ENCODE measurements at places on chromosomes 3 and 15.

DNA sequence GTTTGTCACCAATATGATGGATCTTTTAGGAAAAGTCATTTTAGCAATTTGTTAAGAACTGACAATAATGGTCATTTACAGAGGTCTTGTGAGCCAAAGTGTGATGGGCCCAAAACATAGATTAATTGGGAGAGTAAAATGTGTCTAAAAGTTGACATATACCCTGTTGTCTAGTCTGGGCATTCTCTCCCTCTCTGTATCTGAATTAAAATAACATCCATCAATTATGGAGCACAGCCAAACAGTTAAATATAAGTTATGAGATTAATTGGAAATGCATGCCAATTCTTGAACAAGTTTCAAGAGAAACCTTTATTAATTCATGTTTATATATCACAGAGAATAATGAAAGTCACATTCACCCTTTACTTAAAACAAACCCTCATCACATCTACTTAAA, 13.6 kb upstream of the NANOGP8 start:
- no peak for DNase-seq

GRCh38 chr3:87436781-87437543, 160.6 kb upstream of the POU1F1 start:
- DNase-seq = no peak

DNA sequence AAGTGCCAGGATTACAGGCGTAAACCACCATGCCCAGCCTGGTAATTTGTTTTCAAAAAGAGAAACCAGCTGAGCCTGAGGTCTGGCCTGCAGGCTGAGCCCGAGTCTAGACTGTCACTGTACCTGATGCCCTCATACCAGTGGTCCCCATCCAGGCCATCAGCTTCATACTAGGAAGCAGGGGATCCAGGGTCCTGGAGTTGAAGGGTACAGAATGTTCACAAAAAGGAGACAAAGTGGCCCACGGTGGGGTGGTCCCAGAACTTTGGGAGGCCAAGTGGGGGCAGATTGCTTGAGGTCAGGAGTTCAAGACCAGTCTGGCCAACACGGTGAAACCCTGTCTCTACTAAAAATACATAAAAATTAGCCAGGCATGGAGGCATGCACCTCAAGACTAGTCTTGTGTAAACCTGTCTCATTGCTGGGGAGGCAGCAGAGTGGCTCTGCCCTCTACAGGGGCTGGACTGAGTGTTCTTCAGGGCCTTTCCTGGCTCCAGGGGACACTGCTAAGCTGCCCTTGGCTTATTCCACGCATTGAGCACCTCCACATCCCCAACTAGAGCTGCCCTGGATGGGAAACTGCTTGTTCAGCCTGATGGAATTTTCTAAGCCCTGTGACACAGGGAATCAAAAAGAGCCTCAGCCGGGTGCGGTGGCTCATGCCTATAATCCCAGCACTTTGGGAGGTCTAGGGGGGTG, 7.9 kb upstream of the HHATL start:
- no peak for DNase-seq

- no peak for DNase-seq
Measured at GRCh38 chr15:73624530-73624929, 8.7 kb downstream of the NPTN start.

- no peak for DNase-seq
Measured at GRCh38 chr3:133540896-133541674, 32.4 kb upstream of the CDV3 start.

DNA sequence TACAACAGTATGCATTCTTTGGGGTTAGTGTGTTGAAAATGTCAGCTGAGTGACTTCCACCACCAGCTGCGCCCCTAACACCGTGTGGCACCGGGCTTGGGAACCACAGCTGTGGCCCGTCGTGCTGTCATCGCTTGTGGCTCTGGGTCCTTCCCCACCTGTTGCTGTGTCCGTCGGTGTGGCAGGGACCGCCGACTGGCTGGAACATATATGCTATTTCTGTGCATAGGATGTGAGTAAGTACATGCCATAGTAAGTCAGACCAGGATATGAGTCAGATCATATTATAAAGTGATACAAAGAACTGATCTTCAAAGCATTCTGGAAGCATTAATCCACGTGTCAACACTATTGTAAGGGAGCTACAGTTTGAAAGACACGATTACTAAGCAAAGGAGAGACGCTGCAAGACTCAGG, 31.9 kb downstream of the EHD4 start:
- peak; percentile 67 for DNase-seq

- no peak for DNase-seq
Measured at GRCh38 chr15:100966997-100967396, 47.8 kb downstream of the LRRK1 start.

DNA sequence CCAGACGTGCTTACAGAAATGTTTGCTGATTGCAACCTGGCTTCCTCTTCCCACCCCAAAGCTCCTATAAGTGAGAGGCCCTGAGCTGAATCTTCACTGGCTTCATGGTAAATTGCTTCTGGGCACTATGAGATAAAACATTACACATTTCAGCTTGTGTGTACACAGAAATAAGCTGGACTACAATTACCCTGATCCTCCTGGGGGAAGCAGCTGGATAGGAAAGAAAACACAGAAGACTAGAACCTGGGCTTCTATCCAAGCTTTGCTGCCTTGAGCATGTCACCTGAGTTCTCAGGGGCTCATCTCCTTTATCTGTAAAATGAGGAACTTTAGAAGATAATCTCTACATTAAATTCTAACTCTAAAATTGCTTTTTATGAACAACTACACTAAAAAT, 40.3 kb downstream of the THBS1 start:
- no peak for DNase-seq

- DNase-seq = no peak
Measured at GRCh38 chr3:110568246-110568645, 503.4 kb upstream of the NECTIN3 start.

GRCh38 chr15:91946581-91947292, 93.2 kb downstream of the SLCO3A1 start:
- DNase-seq = no peak

- no peak for DNase-seq
Measured at GRCh38 chr15:85687329-85687728, 107.4 kb downstream of the KLHL25 start.

GRCh38 chr3:34504366-34504765, 705.9 kb downstream of the PDCD6IP start:
- no peak for DNase-seq

DNA sequence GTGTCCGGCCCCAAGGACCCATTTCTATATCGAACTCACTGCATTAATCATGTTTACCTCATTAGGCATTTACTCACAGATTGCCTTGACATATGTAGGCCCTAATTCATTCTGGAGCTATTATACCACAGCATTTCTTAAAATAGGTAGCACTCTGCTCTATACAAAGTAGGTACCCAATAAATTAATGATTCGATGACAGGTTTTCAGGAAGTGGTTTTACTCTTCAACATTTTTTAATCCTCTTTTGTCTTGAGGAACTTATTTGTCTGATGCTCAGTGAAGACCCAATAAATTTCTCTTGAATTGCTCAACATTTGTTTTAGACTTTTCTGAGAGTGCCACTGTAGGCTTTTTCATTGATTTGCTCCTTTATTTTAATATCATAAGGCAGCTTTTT, 12.1 kb downstream of the TGFBR2 start:
- DNase-seq = no peak

GRCh38 chr3:179304605-179305004, 18.2 kb upstream of the ZNF639 start:
- no peak for DNase-seq

DNA sequence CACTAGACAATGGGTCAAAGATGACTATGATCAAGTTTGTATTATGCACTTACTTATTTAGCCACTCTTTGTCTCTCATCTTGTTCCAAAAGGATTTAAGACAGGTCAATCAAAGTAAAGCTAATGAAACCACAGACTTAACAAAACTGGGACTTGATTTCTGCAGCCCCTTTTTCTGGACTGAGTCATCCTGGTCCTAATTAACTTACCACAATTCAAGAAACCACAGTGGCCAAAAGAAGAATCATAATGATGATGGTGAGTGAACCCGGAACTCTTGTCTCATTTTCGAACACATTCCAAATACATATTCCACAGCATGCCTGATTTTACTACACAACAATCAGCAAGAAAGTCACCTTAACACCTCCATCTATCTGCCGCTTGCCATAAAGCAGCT, 1333.0 kb downstream of the ROBO1 start:
- DNase-seq = no peak

DNA sequence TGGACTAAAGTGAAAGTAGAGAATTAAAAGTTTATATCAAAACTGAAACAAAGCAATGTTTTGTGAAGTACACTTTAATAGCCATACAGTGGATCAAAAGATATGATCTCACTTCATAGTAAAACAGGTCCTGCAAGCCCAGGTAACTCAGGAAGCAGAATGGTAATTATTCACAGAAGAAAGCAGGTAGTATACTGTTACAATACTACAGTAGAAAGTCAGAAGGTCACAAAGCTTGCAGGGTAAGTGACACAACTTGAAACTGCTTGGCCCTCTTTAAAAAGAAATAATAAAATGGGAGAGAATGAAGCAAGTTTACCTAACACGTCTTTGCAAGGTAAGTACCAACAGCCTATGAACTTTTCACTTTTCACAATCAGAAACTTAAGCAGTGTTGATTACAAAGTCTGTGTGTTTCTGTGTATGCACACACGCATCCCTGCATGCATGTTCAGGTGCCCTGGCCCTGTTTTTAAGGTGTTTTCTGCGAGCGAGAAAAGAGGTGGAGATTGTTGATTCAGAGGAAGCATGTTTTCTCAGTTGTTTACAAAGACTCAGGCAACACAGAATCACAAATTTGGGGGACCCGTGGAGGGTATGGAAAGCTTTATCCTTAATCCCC, at the start of gene NAALADL2:
NAALADL2 (plus strand) TSS at position 221 of the 622 bp plus-strand sequence.
- DNase-seq = no peak

- no peak for DNase-seq
Measured at GRCh38 chr3:53217175-53217574, 38.6 kb downstream of the TKT start.

- DNase-seq = no peak
Measured at GRCh38 chr15:38844736-38845135, 280.1 kb upstream of the RASGRP1 start.

DNA sequence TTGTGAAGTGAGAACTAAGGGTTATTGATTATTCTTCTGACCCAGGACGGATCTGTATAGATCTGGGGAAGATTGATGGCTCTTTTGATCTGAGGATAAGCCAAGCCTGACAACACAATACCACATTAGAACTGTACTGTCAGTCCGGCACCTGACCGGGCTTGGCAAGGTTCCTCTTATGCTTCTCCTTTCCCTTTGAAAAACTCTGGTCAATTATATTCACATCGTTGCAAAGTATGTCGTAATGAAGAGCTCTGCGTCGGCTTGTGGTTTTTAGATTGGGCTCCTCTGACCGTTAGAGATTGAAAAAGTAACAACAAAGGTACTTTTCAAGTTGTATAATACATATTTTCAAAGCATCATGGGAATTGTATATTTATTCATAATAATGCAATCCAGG, 389.8 kb downstream of the NR2F2 start:
- no peak for DNase-seq

- no peak for DNase-seq
Measured at GRCh38 chr15:78085928-78086327, 6.4 kb upstream of the SH2D7 start.

- DNase-seq = no peak
Measured at GRCh38 chr3:24344784-24345439, 149.7 kb downstream of the THRB start.

GRCh38 chr3:159455741-159456181, 532.9 kb upstream of the IL12A start:
- no peak for DNase-seq

- DNase-seq = no peak
Measured at GRCh38 chr15:32004249-32004648, 26.1 kb upstream of the CHRNA7 start.

- no peak for DNase-seq
Measured at GRCh38 chr3:62722344-62722743, 152.9 kb downstream of the CADPS start.

- no peak for DNase-seq
Measured at GRCh38 chr3:121592856-121593702, at the start of gene FBXO40. Gene FBXO40 (plus strand): TSS chr3:121593379. CDS start chr3:121620576, 27,197 bp downstream.

DNA sequence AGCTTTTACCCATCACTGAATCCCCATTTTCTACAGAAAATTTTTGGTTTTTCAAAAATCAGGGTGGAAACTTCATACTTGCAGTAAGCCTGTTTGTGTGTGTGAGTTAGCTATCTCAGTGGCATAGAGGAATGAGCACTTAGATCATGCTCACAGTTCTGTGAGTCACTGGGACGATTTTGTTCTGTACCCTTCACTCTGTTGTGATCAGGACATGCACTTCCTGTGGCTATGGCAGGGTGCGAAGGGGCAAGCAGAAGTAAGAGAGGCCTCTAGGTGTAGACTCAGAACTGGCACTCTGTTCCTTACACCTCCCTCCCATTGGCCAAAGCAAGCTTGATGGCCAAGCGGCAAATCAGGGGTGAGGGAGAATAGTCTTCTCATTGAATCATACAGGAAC, 11.6 kb downstream of the NIPA2 start:
- no peak for DNase-seq

GRCh38 chr3:117597865-117598264, 888.3 kb downstream of the TUSC7 start:
- no peak for DNase-seq

DNA sequence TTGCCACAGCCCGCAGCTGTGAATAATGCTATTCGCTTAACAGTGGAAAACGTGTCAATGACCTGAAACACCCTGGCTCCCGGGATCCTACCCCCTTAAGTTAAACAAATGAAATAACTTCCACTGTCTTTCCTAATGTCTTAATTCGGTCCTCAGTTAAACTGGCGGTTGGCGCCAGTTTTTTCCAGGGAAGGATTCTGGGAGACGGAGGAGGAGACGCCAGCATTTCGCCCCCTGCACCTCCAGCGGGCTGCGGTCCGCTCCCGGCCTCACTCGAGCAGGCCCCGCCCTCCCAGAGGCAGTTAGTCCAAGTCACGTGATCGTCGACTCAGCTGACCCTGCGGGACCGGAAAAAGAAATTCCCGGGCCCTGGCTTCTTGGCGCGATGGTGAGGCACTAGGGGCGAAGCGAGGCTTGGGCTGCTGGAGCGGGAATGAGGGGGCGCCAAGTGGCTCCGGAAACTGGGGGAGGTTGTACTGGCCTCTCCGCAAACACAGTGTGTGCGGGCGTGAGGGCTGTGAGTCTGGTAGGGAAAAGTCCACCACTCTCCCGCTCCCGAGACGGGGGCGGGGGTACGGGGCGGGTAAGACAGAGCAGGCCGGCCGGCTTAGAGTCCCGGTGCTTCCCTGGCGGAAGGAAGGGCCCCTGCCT, at the start of gene COMMD4:
COMMD4 (plus strand) TSS at position 359 of the 651 bp plus-strand sequence; CDS start at position 386, 27 bp downstream.
- DNase-seq = peak; percentile 90

DNA sequence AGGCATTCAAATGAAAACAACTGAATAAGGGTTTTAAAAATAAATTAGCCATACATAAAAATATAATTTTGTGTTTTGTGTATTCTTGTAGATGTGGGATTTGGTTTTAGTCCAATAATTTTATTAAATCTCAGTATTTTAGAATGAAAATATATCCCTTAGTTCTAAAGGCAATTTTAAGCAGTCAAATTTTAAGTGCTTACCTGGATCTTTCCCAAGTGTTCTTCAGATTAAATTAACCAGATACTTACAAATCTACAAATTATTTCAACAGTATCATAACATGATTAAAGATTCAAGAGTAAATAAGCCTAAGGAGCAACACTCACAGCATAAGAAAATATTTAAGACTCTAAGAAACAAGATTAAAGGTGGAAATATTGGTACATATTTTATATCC, 275.0 kb upstream of the RBMS3 start:
- DNase-seq = no peak
